Foreskin fibroblast (primary cell): ENCODE measurements at places on chromosomes 5 and 9.
A peak's percentile ranks its signal among the peaks of the same experiment; 100 is the strongest.

- no peak for DNase-seq
These were observed 35.8 kb downstream of the RASGEF1C start for GRCh38 chr5:180173198-180173544.

- no peak for DNase-seq
These were observed 14.5 kb downstream of the BRD9 start for GRCh38 chr5:878125-878524.

- no peak for DNase-seq
These were observed 116.0 kb upstream of the PPP1R26 start for GRCh38 chr9:135363596-135363995.

DNA sequence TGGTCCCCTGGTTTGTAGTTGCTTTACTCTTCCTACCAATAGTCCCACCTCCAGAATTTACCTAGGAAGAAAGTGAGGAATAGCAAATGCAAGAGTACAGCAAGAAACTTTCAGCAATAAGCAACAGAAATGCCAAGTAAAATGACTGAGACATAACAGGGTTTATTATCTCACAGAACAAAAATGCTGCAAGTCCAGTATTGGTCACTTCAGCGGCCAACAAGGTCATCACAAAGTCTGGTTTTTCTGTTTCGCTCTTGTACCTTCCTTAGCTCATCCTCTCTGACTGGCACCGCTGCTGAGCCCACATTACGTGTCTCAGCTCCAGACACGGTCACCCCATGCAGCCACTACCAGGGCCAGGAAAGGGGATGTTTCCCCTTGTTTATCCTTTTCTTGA lies 82.7 kb downstream of the RFK start:
- no peak for DNase-seq

- DNase-seq = no peak
These were observed 29.7 kb upstream of the GLDC start for GRCh38 chr9:6675268-6675667.

- DNase-seq = peak; percentile 81
These were observed 25.0 kb upstream of the HMCN2 start for GRCh38 chr9:130240410-130241197.

DNA sequence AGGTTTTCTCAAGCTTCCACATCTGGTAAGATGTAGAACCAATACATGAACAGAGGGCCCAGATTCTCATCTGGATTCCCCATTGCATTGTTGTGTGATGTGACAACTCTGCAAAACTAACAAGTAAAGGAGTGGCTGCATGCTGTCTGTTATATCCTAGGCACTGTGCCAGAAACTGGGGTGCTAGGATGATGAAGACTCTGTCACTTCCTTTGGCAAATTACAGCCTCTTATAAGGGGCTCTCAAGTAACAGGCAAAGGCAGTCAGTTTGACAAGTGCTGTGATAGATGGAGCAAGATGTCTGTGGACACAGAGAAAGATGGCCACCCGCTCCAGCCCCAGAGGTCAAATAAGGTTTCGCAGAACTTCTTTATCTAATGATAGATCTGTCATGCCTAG lies 115.7 kb downstream of the PAPPA start:
- DNase-seq = peak; percentile 37

GRCh38 chr5:142176255-142176654 lies 67.7 kb downstream of the NDFIP1 start:
- no peak for DNase-seq

GRCh38 chr5:168818558-168818957 lies 239.4 kb upstream of the PANK3 start:
- DNase-seq = no peak

DNA sequence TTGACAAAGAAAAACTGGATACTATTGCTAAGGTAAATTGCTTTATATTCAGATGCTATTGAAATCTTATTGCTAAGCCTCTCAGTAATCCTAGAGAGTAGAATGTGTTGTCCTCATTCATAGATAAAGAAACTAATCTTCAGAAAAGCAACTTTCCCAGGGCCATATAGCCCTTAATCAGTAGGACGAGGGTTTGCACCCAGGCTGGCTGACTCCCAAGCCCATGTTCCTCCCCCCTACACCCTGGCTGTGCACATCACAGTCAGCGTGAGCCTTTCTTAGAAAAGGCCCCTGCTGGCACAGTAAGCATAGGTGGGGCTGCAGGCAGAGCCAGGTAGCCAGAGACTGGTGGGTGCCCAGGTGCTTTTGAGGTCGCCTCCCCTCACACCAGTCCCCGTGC lies 15.8 kb upstream of the GLIPR2 start:
- DNase-seq = no peak

DNA sequence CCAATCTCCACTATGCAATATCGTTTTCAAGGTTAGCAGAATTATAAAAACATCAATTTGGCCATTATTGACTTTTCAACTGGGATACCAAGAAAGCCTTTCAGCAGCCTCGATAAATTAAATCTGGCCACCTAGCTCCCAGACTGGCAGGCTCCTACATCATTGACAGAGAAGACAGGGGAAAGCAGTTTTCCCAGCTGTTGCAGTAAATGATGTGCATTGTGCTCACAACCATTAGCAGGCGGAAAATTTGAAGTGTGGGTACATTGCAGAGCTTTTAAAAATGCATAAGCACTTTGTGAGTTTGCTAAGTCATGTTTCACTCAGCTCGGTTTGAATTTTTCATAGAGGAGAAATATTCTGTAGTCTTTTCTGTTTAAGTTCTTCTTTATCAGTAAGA lies 297.9 kb downstream of the KCTD16 start:
- no peak for DNase-seq

DNA sequence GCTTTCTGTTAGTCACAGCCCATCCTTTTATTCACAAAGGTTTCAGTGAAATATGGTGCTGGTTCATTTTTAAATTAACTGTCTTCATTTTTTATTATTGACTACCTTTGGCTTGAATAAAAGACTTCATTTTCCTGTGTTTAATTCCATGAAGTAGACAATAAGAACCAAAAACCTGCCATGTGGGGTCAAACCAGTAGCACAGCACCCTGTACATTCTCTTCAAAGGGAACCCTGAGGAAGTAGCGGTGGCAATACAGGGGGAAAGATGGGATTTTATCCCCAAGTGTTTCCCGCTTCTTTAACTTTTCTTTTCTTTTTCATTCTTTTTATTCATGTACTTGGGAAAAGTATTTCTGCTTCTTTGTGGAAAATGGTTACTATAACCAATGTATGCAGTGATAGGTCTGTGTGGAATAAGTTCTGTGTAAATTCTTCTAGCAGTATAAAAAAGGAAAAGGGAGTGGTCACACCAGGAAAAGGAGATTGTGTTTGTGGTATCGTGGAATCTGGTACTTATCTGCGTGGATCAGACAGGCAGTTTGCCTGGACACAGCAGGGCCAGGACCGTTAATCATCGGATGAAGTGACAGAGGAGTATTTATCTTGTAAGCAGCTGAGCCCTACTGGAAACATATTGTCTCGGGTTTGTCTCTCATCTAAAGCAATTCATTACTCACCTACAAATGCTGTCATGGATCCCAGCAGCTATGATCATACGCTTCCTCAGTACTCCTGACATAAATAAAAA lies 94.2 kb downstream of the PPIC start:
- peak; percentile 8 for DNase-seq

DNA sequence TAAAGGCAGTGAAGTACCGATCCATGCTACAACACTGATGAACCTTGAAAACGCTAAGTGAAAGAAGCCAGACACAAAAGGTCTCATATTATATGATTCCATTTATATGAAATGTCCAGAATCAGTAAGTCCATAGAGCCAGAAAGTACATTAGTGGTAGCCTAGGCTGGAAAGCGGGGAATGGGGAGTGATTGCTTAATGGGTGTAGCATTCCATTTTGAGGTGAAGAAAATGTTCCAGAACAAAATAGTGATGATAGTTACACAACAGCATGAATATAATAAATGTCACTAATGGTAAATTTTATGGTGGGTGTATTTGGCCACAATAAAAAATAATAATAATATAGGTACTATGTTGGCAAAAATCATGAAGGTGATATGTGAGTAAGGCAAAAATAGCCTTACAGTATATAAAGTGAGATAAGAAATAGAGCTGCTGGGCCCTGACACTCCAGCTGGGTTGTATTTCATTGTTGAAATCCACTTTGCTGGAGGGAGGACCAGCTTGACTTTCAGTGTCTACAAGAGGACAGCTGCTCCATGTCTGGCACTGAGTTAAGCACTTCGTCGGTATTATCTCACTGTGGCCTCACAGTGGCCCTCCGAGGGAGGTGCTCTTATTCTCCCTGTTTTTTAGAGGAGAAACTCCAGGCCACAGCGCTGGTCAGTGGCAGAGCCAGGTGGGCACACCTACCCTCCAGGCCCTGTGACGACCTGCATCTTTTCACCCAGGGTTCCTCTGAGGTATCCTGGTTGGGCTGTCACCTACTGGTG lies 22.4 kb upstream of the ANGPTL2 start:
- DNase-seq = no peak

- DNase-seq = no peak
These were observed 372.3 kb upstream of the CDH18 start for GRCh38 chr5:20360263-20360662.

- no peak for DNase-seq
These were observed 24.9 kb downstream of the LMX1B start for GRCh38 chr9:126638571-126639132.

DNA sequence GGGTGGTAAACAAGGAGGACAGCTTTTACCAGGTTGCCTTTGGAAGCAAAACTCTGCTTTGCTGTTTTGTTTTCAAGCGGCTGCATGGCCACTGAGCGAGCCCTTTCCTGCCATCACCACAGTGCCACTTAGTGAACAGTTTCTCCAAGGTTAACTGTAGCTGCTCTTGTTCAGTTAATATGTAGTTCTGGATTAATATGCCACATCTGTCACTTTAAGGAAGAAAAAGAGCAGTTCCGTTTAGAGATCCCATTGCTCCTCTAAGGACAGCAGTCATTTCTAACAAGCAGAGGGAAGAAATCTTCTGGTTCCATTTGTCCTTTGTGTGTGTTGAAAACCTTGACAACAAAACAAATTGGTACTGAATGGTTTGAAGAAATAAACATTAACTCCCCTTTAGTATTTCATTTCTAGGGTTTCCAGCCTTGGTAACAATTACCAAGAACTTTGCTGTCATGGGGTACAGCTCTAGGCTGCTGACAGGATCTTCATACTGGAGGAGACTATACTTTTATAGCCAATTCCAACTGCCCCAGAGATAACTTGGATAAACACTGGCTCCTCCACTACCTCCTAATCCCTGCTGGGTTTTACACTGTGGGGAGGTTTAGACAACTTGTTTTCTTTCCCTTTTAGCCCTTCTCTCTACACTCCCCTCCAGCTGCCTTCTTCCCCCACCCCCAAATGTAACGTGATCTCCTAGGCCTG lies 10.3 kb upstream of the ABL1 start:
- DNase-seq = peak; percentile 76

DNA sequence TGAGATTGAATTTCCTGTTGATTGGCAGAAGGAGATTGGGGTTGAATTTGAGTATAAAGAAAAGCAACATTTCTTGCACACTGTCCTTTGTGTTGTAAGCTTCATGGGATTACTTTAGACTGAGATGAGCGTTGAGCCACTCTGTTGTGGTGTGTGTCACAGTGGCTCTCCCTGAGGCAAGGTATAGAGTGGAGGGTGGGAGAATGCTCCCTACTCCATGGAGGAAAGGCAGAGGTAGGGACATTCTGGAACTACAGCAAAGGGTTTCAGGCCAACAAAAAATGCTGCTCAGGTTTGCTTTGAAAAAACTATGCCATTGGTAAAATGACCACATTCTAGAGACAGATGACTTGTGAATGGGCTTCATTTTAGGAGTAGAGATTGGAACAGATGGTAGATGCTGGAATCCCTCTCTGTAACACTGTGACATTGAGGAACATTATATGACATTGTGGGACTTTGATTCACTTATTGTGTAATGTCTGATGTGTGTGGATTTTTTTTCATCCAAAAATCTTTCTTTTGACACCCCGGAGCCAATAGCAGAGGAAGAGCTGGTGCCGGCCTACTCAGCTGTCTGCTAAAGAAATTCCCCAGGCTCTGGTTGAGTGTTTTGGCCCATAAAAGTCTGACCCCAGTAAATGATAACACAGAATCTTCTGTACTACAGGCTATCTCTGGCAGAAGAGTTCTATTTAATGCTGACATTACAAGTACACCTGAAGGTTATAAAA lies 6.2 kb upstream of the CEP120 start:
- DNase-seq = no peak

DNA sequence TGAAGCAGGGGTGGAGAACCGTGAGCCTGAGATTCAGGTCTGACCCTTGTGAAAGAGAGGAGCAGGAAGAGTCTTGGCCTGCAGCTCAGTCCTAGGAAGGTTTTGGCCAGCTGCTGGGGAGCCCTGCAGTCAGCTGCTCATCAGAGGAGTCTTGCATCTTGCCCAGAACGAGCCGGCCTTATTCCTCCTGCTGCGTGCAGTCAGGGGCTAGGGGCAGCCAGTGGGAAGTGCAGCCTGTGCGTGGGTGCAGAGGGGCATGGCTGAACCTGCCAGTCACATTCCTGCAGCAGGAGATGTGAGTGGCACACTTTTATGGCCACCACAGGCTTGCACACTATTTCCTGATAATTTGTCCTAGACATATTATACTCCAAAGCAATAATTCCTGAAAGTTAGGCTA lies 278.7 kb downstream of the NPR3 start:
- no peak for DNase-seq

DNA sequence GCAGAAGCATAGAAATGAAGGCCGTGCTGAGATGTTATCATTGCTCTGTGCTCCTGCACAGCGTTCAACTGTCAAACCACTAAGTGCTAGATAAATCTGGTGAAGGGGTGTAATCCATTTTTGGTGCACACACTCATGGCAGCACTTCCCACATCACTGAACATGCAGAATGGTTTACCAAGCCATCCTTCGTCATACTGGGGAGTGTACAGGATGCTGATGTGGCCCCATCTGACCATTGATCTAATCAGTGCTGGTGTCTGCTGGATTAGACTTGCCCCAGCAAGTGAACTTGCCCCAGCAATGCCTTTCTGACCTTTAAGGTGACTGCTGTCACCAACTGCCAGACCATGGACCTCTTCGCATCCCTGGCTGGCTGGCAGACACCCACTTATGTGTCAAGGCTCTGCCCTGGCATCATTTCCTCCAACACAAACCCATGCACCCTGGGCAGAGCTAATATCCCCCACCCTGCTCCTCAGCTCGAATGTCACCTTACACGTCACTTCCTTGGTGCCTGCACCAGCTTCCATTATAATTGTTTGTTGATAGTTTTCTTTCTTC lies 4.2 kb upstream of the SEMA4D start:
- no peak for DNase-seq

DNA sequence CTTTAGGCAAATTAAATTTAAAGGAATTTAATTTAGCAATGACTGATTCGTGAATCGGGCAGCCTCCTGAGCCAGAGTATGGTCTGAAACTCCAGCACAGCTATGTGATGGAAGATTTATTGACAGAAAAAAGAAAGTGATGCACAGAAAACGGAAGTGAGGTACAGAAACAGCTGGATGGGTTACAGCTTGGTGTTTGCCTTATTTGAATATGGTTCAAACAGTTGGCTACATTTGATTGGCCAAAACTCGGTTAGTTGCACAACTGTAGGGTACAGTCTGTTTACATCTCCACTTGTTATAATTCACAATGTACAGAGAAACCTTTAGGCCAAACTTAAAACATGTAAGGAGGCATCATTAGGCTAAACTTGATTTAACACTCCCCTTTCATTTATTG lies 1716.1 kb upstream of the C9orf72 start:
- DNase-seq = no peak
